ENCODE measurements at places on chromosomes 1 and 21.

- DNase-seq, result no peak
These were observed 1160.8 kb upstream of the B3GALT2 start for GRCh38 chr1:194347200-194347599.

- no peak for DNase-seq
These were observed 1192.7 kb downstream of the KCNT2 start for GRCh38 chr1:195415584-195415983.

DNA sequence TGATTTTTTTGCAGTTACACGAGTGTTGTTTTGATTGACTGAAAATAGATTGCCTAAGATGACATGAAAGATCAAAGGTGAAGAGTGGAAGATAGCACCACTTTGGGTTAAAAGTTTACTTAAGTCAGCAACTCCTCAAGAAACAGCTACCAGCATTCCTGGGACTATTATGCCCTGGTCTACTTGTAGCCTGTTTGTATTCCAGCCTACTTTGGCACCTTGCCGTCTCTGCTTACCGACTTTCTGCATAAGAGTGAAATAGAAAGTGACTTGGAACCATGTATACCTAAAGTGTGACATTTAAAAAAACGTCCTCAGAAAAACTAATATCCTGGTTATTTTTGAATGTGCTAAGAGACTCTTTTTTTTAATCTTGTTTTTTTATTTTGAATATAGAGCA, 631.5 kb upstream of the PTBP2 start:
- DNase-seq, result no peak

DNA sequence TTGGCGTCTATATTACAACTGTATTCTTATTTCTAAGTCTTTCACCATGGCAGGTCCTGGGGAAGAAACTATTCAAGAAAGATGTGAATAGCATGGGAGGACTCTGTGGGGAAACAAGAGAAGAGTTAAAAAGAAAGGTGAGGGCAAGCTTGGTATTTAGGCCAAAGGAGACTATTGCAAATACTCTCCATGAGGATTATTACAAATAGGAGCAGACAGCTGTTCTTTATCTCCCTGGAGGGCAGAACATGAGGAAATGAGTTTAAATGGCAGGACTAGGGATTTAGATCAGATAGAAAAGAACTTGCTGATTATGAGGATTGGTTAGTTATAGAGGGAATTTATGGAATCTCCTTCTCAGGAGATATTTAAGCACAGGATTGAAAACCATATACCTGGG, 186.8 kb downstream of the CDC7 start:
- DNase-seq, result no peak

GRCh38 chr1:147267711-147268110, 25.2 kb downstream of the CHD1L start:
- DNase-seq, result no peak

GRCh38 chr1:72371259-72372035, 89.1 kb upstream of the NEGR1 start:
- DNase-seq, result no peak

- DNase-seq, result no peak
These were observed 4.6 kb downstream of the HCRTR1 start for GRCh38 chr1:31621847-31622730.

- DNase-seq, result no peak
These were observed 556.1 kb downstream of the BRINP3 start for GRCh38 chr1:189921613-189922012.

DNA sequence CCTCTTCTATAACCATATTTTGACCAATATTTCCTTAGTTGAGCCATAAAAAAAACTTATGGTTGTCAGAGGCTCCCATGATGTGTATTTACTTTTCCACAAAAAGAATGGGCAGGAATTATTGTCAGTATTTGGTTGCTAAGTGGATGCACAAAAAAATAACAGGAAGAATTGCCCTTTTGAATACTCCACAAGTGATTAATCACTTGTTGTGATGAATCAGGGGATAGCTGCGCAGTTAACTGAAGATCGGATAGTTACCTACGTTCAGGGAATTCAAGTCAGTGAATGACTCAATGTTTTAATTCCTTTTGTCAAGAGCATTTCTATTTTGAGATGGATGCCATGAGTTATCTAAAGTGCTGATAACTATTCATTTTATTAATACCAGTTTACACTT, 785.2 kb upstream of the B3GALT2 start:
- DNase-seq, result no peak

- DNase-seq, result no peak
These were observed 143.2 kb downstream of the PTPRU start for GRCh38 chr1:29379443-29380073.
